RWPE2 (cell line): ENCODE measurements at places on chromosomes 12 and 14.
A peak's percentile ranks its signal among the peaks of the same experiment; 100 is the strongest.

DNA sequence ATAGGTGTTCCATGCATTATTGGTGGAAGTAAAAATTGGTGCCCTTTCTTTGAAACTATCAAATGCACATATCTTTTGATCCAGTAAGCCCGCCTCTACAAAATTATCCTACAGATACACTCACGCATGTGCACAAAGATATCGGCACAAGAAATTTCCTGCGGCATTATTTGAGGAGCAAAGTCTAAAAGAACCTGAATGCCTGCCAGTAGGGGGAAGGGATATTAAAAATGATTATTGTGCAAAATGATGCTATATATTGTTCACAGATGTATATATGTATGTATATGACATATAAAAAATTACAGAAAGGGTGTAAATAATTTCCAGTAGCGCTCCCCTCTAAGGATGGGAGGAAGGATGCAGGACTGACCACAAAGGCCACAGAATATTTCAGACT lies 24.7 kb upstream of the ADIPOR2 start:
- no peaks in the 10 kb centered on the region for H3K36me3 ChIP-seq
- H3K27me3 ChIP-seq: no peaks in the 10 kb centered on the region
- no peak overlapping the region for H3K4me3 ChIP-seq
- H3K27ac ChIP-seq: no peak overlapping the region

GRCh38 chr14:56126637-56126913 lies 8.4 kb downstream of the PELI2 start:
- DNase-seq: no peak
- H3K27ac ChIP-seq: no peak overlapping the region

DNA sequence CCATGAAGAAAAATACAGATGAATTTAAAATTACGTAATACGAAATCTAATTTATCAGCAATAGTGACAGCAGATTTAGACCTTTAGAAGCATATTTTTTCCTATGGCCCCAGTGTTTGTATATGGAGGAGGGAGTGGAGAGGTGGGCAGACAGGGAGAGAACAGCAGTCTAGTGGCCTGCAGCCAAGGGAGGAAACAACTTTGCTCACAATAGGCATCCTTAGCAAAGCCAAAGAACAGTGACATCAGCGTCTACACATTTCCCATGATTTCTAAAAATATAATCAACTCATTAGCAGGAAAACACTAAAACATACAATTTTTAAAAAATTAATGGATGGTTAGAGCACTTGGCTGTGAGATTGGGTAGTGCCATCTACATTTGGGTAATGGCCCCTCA lies 622.6 kb upstream of the ATP2B1 start:
- H3K36me3 ChIP-seq: no peaks in the 10 kb centered on the region
- H3K4me1 ChIP-seq: no peaks in the 10 kb centered on the region
- no peaks in the 10 kb centered on the region for H3K27me3 ChIP-seq
- no peak for DNase-seq
- H3K4me3 ChIP-seq: no peak overlapping the region

GRCh38 chr12:53870117-53870516 lies 68.5 kb upstream of the HOXC13 start:
- H3K27ac ChIP-seq: no peak overlapping the region
- H3K4me1 ChIP-seq: peaks cover 26% of the 10 kb centered on the region
- no peak for DNase-seq
- no peaks in the 10 kb centered on the region for H3K36me3 ChIP-seq
- no peaks in the 10 kb centered on the region for H3K27me3 ChIP-seq

GRCh38 chr14:105140581-105140980 lies 28.0 kb downstream of the JAG2 start:
- H3K36me3 ChIP-seq: peaks cover 24% of the 10 kb centered on the region
- no peaks in the 10 kb centered on the region for H3K27me3 ChIP-seq
- H3K4me3 ChIP-seq: no peak overlapping the region

- peaks cover 78% of the 10 kb centered on the region for H3K36me3 ChIP-seq
- no peaks in the 10 kb centered on the region for H3K27me3 ChIP-seq
- no peak overlapping the region for H3K4me3 ChIP-seq
- H3K4me1 ChIP-seq: no peaks in the 10 kb centered on the region
Observed at GRCh38 chr12:57069523-57069922, 9.1 kb downstream of the NEMP1 start.

DNA sequence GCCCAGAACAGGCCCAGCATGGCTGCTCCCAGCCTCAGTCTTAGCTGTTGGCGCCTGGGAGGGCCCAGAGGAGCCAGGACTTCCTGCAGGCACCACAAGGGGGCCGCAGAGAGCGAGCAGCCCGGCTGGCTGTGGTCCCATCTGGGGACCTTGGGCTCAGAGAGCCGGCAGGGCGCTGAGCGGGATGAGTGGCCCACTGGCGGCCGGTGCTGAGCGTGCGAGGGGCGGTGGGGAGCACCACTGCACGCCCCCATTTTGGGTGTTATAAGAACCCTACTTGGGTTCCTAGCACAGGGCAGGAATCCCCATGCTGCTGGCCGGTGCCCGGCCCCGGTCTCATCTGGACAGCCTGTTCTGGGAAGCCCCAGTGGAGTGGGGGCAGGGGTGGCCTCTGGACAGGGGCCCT lies 25.9 kb upstream of the CRIP2 start:
- H3K36me3 ChIP-seq: peaks cover 55% of the 10 kb centered on the region
- no peak for DNase-seq
- H3K4me1 ChIP-seq: no peaks in the 10 kb centered on the region

DNA sequence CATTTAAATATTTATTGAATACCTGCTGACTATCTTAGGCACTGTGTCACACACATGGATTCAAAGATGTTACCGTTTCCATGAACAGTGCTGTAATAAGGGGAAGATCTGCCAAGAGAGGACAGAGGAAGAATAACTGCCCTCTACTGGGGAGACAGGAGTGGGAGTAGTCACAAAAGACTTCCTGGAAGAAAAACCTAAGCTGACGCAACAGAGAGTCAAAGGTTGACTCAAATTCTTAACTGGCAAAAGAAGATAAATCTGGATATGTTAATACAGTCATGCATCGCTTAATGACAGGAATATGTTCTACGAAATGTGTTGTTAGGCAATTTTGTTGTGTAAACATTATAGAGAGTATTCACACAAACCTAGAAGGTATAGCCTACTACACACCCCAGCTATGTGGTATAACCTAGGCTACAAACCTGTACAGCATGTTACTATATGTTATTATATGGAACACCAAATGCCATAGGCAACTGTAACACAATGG lies 51.5 kb downstream of the DCAF5 start:
- no peak overlapping the region for H3K4me3 ChIP-seq
- DNase-seq: no peak
- H3K27me3 ChIP-seq: no peaks in the 10 kb centered on the region
- H3K4me1 ChIP-seq: peaks cover 12% of the 10 kb centered on the region

DNA sequence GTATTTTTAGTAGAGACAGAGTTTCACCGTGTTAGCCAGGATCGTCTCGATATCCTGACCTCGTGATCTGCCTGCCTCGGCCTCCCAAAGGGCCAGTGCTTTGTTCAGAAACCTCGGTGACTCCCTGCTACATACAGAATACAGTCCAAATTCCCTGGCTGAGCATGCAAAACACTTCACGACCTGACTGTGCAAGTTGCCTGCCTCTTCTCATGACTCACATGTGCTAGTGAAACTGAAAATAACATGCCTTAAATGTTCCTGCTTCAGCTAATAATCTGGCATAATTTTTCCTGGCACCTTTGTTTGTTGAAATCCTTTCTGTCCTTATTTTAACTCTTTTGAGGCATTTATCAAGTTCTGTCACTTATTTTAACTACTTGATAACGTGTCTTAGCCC lies 8.2 kb downstream of the DMAC2L start:
- peak overlapping the region; percentile 61 for H3K27ac ChIP-seq
- H3K27me3 ChIP-seq: no peaks in the 10 kb centered on the region
- peaks cover 27% of the 10 kb centered on the region for H3K36me3 ChIP-seq

- no peaks in the 10 kb centered on the region for H3K4me1 ChIP-seq
- H3K36me3 ChIP-seq: no peaks in the 10 kb centered on the region
- no peak overlapping the region for H3K4me3 ChIP-seq
- no peak overlapping the region for H3K27ac ChIP-seq
Observed at GRCh38 chr12:3049611-3050249, 27.4 kb upstream of the TSPAN9 start.

- no peaks in the 10 kb centered on the region for H3K36me3 ChIP-seq
- H3K4me3 ChIP-seq: no peak overlapping the region
- H3K4me1 ChIP-seq: no peaks in the 10 kb centered on the region
- peaks cover 9% of the 10 kb centered on the region for H3K27me3 ChIP-seq
Observed at GRCh38 chr14:60396718-60397343, 89.0 kb downstream of the C14orf39 start.

- H3K36me3 ChIP-seq: no peaks in the 10 kb centered on the region
- no peak overlapping the region for H3K4me3 ChIP-seq
- no peak overlapping the region for H3K27ac ChIP-seq
- DNase-seq: no peak
- no peaks in the 10 kb centered on the region for H3K4me1 ChIP-seq
Observed at GRCh38 chr12:12734054-12734453, 16.9 kb downstream of the CDKN1B start.

- no peak overlapping the region for H3K4me3 ChIP-seq
- H3K27me3 ChIP-seq: no peaks in the 10 kb centered on the region
- DNase-seq: no peak
- no peak overlapping the region for H3K27ac ChIP-seq
Observed at GRCh38 chr12:27394676-27395075, 51.9 kb upstream of the SMCO2 start.

GRCh38 chr14:105060751-105061427 lies 4.3 kb downstream of the GPR132 start:
- no peaks in the 10 kb centered on the region for H3K4me1 ChIP-seq
- no peak overlapping the region for H3K4me3 ChIP-seq

GRCh38 chr12:54390668-54391551 lies 6.4 kb upstream of the ZNF385A start:
- no peaks in the 10 kb centered on the region for H3K27me3 ChIP-seq
- H3K27ac ChIP-seq: peak overlapping the region; percentile 67
- peak overlapping the region; percentile 81 for H3K4me3 ChIP-seq
- no peak for DNase-seq

GRCh38 chr12:129893691-129894090 lies 10.1 kb downstream of the TMEM132D start:
- no peaks in the 10 kb centered on the region for H3K4me1 ChIP-seq
- no peaks in the 10 kb centered on the region for H3K36me3 ChIP-seq
- no peak overlapping the region for H3K27ac ChIP-seq
- no peak overlapping the region for H3K4me3 ChIP-seq
- DNase-seq: no peak
- no peaks in the 10 kb centered on the region for H3K27me3 ChIP-seq

GRCh38 chr14:92531106-92531873 lies 17.7 kb downstream of the RIN3 start:
- H3K4me1 ChIP-seq: no peaks in the 10 kb centered on the region
- no peak overlapping the region for H3K4me3 ChIP-seq
- no peaks in the 10 kb centered on the region for H3K36me3 ChIP-seq
- no peaks in the 10 kb centered on the region for H3K27me3 ChIP-seq
- H3K27ac ChIP-seq: no peak overlapping the region
- DNase-seq: no peak

- H3K27ac ChIP-seq: no peak overlapping the region
- peaks cover 36% of the 10 kb centered on the region for H3K4me1 ChIP-seq
Observed at GRCh38 chr14:58752289-58752688, 114.5 kb downstream of the DACT1 start.

- DNase-seq: no peak
Observed at GRCh38 chr12:2049604-2050540, 2.9 kb upstream of the CACNA1C start.

DNA sequence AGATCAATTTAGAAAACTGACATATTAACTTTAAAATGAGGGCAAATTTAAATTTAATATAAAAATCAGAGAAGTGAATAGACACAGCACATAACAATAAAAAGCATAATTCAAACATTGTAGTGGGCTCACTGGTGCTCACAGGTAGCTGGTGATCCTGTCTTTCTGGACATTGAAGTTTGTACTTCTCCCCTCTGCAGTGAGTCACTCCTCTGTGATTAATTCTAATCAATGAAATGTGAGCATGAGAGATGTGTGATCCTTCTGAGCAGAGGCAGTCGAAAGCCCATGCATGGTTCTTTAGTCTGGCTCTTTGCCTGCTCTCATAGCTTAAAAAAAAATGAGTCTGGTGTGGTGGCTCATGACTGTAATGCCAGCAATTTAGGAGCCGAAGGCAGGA lies 59.0 kb upstream of the RERGL start:
- H3K4me3 ChIP-seq: no peak overlapping the region
- no peaks in the 10 kb centered on the region for H3K27me3 ChIP-seq
- no peaks in the 10 kb centered on the region for H3K36me3 ChIP-seq

- H3K4me1 ChIP-seq: peaks cover 2% of the 10 kb centered on the region
- DNase-seq: no peak
- H3K27me3 ChIP-seq: no peaks in the 10 kb centered on the region
- H3K4me3 ChIP-seq: no peak overlapping the region
- no peaks in the 10 kb centered on the region for H3K36me3 ChIP-seq
- H3K27ac ChIP-seq: no peak overlapping the region
Observed at GRCh38 chr12:90512518-90512917, 442.5 kb downstream of the CCER1 start.

DNA sequence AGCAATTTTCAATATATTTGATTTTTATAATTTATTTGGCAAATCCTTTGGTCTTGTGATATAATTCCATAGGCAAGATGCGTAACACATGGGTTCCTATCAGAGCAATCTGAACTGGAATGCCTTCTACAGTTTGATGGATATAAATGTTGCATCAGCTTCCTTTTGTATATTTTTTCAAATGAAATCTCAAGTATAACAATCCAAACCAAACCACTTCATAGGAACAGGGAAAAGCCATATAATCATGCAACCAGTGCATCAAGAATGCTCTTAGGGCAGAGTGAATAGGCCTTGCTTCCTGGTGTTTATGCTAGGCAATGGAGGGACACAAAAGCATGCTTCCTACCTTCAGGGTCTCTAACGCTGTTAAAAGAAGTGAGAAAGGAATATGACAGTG lies 34.5 kb downstream of the EFCAB11 start:
- H3K36me3 ChIP-seq: peaks cover 7% of the 10 kb centered on the region
- H3K27ac ChIP-seq: no peak overlapping the region
- peaks cover 20% of the 10 kb centered on the region for H3K4me1 ChIP-seq
- no peak for DNase-seq
- no peaks in the 10 kb centered on the region for H3K27me3 ChIP-seq

GRCh38 chr12:73547421-73547820 lies 990.2 kb upstream of the ATXN7L3B start:
- no peaks in the 10 kb centered on the region for H3K36me3 ChIP-seq
- no peak for DNase-seq
- no peak overlapping the region for H3K4me3 ChIP-seq

DNA sequence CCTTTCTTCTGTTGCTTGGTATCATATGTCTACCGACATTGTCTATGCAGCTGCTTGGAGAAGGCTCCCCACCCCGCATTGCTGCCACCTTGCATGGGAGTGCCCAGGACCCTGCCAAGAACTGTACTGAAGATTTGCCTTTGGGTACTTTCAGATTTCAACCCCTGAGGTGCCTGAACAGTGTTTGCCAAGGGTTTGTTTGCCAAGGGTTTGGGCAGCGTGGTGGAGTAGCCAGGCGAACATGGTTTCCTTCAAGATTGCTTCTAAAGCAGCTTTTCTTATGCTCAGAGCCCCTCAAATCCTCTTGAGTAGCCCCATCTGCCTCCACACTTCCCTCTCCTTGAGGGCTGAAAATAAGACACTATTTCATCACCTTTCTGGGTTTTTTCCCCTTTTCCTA lies 25.3 kb upstream of the CRY1 start:
- no peak overlapping the region for H3K4me3 ChIP-seq
- no peak overlapping the region for H3K27ac ChIP-seq
- DNase-seq: no peak
- H3K4me1 ChIP-seq: no peaks in the 10 kb centered on the region
- no peaks in the 10 kb centered on the region for H3K27me3 ChIP-seq

- no peaks in the 10 kb centered on the region for H3K27me3 ChIP-seq
- DNase-seq: no peak
- no peak overlapping the region for H3K27ac ChIP-seq
- no peak overlapping the region for H3K4me3 ChIP-seq
Observed at GRCh38 chr12:76674669-76675315, 89.1 kb upstream of the ZDHHC17 start.
